ENCODE measurements at places on chromosomes 6 and 20. TPM values are rescaled to one million over a fixed set of nuclear protein-coding genes. Genes with fewer than 3 reads are reported as not detected.

Gene SNX3
- 159 TPM for total RNA-seq

Gene HCK
- 12.7 TPM for total RNA-seq

Gene RGS17
- 0.28 TPM for total RNA-seq

Gene CFB
- total RNA-seq: 83.3 TPM

Gene LZTS3
- total RNA-seq: 4.2 TPM

Gene DNMT3B
- 0.56 TPM for total RNA-seq

Gene PPIL4
- 25.1 TPM for total RNA-seq

Gene GABRR1
- 0.29 TPM for total RNA-seq

Gene ARMH2
- not detected for total RNA-seq

Gene CST1
- not detected for total RNA-seq

Gene PI16
- 221 TPM for total RNA-seq

Gene GPX5
- not detected for total RNA-seq

Gene PTCRA
- total RNA-seq: not detected

Gene STMND1
- total RNA-seq: not detected

Gene TNNC2
- total RNA-seq: 0.48 TPM

Gene B4GALT5
- total RNA-seq: 35.2 TPM

Gene CD83
- total RNA-seq: 2.9 TPM

Gene BLTP3A
- 8.0 TPM for total RNA-seq

Gene INSM1
- total RNA-seq: not detected

Gene UBE2V1
- 89.4 TPM for total RNA-seq

Gene CRISP3
- total RNA-seq: 0.19 TPM

Gene BANF2
- total RNA-seq: not detected

Gene SEMG1
- not detected for total RNA-seq

Gene ARG1
- 1.8 TPM for total RNA-seq

Gene MRAP2
- 2.3 TPM for total RNA-seq

Gene FHL5
- total RNA-seq: 56.0 TPM

Gene NR2E1
- total RNA-seq: not detected

Gene ARMC2
- 7.4 TPM for total RNA-seq

Gene TMEM244
- not detected for total RNA-seq

Gene ITPR3
- 17.1 TPM for total RNA-seq

Gene HLA-B
- 525 TPM for total RNA-seq

Gene SPDEF
- not detected for total RNA-seq

Gene ATP5F1E
- total RNA-seq: 58.3 TPM

Gene C20orf173
- not detected for total RNA-seq

Gene TULP1
- not detected for total RNA-seq

Gene CDS2
- total RNA-seq: 53.3 TPM

Gene LRFN2
- not detected for total RNA-seq

Gene LCA5
- total RNA-seq: 7.1 TPM

Gene BPI
- 0.14 TPM for total RNA-seq

Gene GATA5
- total RNA-seq: 3.8 TPM

Gene OLIG3
- total RNA-seq: not detected

Measured in posterior vena cava (tissue), 2 donors.